Naive thymus-derived CD8-positive, alpha-beta T cell (primary cell): ENCODE measurements at places on chromosomes 6 and 20. TPM values are rescaled to one million over a fixed set of nuclear protein-coding genes. Genes with fewer than 3 reads are reported as not detected.

Gene TP53TG5
- polyA plus RNA-seq = 0.55 TPM

Gene SDC4
- polyA plus RNA-seq = 0.09 TPM

Gene BTN1A1
- polyA plus RNA-seq = not detected

Gene TPX2
- 0.50 TPM for polyA plus RNA-seq

Gene NSFL1C
- 68.1 TPM for polyA plus RNA-seq

Gene PMEPA1
- polyA plus RNA-seq = 5.0 TPM

Gene TPD52L1
- not detected for polyA plus RNA-seq

Gene KIF6
- polyA plus RNA-seq = not detected

Gene TFAP2D
- not detected for polyA plus RNA-seq

Gene NDUFAF4
- polyA plus RNA-seq = 86.3 TPM

Gene SPEF1
- not detected for polyA plus RNA-seq
